ENCODE measurements at places on chromosomes 6 and 20.
A peak's percentile ranks its signal among the peaks of the same experiment; 100 is the strongest.

- DNase-seq: no peak
These were observed 214.8 kb upstream of the BTBD3 start for GRCh38 chr20:11702721-11703518.

- peak; percentile 23 for DNase-seq
These were observed 775 bp downstream of the MTFR2 start for GRCh38 chr6:136249336-136249735.

- no peak for DNase-seq
These were observed 366.4 kb downstream of the PAX1 start for GRCh38 chr20:22071841-22072240.

- DNase-seq: no peak
These were observed 48.7 kb downstream of the MAP7 start for GRCh38 chr6:136501514-136501913.

DNA sequence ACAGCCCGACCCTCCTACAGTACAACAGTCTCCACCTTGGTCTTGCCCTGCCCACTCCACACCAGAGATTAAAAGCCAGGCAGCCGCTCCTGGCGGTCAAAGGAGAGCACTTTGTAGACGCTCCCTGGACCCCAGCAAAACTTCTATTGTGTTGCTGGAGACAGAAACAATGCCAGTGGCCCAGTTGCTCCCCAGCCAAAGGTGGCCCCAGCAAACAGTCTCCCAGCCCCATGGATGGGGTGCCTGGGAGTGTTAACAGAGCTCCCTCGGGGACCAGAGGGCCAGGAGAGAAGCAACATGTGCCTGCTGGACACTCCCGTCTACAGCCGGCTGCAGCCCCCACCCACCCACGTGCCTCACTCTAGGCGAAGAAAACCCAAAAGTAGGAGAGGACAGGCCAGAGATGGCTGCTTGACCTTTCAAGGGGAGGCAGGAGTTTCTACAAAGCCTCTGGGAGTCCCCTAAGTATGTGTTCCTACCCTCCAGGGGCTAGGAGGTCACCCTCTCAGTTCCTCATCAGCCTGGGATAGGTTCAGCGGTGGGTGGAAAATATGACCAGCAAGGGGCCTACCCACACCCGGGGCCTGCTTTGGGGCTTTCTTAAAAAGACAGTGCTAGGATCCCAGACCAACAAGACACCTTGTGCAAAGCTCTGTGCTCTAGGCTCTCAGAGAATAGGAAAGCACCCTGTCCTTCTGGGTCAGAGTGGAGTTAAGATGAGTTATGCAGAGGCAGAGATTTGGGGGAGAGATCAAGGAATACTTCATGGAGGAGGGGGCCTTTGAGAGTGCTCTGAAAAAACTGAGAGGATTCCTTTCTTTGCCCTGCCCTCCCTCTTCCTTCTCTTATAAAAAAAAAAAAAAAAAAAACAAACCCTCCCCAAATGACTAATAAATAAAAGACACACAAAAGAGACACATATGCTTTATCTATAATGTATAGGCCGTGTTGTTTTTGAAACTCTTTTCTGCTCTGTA is 19.0 kb upstream of the PREX1 start:
- peak; percentile 76 for DNase-seq

GRCh38 chr6:119162134-119162775 is 83.8 kb upstream of the FAM184A start:
- no peak for DNase-seq

DNA sequence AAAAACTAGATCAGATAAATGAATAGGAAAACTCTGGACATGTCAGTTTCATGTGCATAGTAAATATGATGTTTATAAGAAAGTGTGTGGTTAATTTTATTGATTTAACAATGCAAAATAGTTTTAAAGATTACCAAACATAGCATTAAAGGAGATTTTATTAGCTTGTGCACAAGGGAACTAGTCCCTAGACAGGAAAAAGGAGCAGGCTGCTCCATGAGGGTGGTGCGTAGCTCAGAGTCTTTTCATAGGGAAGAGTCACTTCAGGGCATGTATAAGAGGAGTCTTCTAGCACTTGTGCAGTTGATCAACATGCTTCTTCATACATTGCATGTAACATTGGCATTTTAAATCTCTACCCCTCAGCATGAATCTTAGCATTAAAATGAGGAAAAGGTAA is 835.8 kb downstream of the GRIK2 start:
- no peak for DNase-seq

- no peak for DNase-seq
These were observed 37.3 kb upstream of the MLN start for GRCh38 chr6:33841070-33841469.

GRCh38 chr20:1637755-1638154 is 17.9 kb upstream of the SIRPB1 start:
- no peak for DNase-seq

- no peak for DNase-seq
These were observed 170.1 kb downstream of the CLIC5 start for GRCh38 chr6:45845567-45845966.

GRCh38 chr6:21431526-21431925 is 162.0 kb upstream of the SOX4 start:
- DNase-seq: no peak

DNA sequence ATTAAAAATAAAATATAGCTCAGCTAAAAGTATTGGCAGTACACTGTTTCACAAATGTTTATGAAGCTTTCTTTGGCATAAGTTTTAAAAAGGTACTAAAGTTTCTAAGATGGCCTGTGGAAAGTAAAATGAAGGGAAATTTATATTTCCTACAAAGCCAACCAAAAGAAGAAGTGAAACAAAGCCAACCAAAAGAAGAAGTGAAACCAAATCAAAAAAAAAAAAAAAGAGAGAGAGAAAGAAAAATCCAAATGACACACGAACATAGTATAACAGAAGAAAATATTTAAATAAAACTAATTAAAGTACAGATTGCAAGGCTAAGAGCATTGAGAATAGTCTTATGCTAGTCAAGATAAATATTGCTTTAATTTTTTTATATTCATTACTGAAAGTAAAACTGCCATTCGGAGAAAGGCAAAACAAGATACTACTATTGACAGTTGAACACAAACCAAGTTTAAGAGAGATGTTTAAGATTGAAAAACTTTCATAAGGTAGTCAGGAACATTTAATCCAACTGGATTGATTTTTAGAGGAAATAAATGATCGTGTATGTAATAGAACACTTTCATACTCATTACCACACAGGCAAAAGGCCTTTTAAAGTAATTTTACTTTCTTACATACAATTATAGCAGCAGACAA is 12.8 kb upstream of the KHDRBS2 start:
- DNase-seq: no peak

- DNase-seq: no peak
These were observed 124.1 kb upstream of the TCF21 start for GRCh38 chr6:133764754-133765208.

DNA sequence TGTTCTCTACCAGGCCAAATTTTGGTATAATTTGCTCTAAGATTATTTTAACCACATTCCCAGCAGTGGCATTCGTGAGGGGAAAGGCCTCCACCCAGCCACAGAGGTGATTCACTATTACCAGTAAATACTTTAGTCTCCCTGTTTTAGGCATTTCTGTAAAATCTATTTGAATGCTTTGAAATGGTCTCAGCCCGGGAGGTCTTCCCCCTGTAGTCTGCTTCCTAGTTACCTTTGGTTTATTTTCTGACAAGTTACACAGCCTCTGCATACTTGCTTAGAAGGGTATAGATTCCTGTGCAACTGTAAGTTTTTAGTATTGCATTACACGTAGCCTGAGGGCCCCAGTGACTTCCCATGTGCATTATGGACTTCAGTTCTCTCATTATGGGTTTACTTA is 248.7 kb downstream of the C6orf118 start:
- DNase-seq: no peak

DNA sequence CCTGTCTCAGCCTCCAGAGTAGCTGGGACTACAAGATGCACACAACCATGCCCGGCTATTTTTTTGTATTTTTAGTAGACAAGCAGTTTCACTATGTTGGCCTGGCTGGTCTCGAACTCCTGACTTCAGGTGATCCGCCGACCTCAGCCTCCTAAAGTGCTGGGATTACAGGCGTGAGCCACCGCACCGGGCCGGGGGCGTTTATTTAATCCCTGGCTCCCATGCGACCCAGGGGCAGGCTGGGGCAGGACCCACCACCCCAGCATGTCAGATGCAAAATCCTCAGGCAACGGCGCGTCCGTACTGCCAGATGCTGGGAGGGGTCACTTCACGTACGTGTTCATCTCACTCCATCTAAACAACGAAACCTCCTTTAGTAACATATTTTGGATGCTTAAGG is 518.7 kb upstream of the NOX3 start:
- DNase-seq: no peak

DNA sequence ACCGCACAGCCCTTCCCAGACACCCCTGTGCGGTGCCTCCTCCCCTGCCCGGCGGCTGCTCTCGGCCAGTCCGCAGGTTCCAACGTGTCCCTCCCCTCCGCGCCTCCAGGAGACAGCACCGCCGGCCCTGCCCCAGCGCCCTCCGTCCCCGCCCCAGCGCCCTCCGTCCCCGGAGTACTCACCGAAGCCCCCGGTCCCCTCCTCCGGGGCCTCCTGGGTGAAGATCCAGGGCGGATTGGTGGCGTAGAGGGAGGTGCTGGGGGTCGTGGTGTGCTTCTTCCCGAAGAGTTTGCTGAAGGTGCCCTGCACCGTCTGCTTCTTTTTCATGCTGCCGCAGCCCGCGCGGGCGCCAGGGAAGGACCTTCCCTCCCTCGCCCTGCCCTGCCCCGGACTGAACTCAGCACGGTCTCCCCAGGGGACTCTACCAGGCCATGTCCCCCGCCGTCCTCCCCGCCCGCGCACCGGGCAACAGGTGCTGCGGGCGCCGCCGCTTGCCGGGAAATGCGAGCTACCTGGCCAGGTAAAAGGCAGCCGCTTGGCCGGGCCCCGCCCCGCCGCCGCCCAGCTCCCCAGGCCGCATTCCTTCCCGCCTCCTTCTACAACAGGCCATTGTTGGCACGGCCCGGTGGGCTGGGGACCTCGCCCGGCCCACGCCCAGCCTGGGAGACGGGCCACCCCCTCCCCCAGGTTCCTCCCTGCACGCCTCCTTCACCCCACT is at the start of gene C6orf132:
TSS of gene C6orf132 (minus strand) at position 503 of the 718 bp plus-strand sequence. CDS start at position 327, 176 bp downstream.
- no peak for DNase-seq

- DNase-seq: no peak
These were observed 50.4 kb downstream of the MTHFD1L start for GRCh38 chr6:150915880-150916265.

- no peak for DNase-seq
These were observed 60.7 kb upstream of the TULP4 start for GRCh38 chr6:158251565-158251964.

GRCh38 chr6:16305246-16305725 is 66.9 kb downstream of the GMPR start:
- DNase-seq: no peak

GRCh38 chr6:95599706-95600105 is 22.4 kb downstream of the MANEA start:
- DNase-seq: no peak

DNA sequence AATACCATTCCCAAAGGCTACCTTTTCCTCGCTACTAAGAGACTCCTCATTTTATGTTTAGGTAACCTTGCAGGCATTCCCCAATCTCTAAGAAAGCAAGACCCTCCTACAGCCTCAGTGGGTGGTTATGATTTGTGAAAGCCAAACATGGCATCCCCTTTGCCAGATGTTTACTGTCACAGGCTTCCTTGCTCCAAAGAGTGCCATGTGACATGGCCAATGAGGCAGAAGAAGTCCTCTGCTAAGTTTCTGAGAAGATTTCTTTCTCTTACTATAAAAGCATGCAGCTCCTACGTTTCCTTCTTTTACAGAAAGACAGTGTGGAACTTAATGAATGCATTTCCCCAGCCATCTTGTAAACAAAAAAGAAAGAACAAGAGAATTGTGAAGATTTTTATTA is 688.2 kb downstream of the TBC1D32 start:
- no peak for DNase-seq

DNA sequence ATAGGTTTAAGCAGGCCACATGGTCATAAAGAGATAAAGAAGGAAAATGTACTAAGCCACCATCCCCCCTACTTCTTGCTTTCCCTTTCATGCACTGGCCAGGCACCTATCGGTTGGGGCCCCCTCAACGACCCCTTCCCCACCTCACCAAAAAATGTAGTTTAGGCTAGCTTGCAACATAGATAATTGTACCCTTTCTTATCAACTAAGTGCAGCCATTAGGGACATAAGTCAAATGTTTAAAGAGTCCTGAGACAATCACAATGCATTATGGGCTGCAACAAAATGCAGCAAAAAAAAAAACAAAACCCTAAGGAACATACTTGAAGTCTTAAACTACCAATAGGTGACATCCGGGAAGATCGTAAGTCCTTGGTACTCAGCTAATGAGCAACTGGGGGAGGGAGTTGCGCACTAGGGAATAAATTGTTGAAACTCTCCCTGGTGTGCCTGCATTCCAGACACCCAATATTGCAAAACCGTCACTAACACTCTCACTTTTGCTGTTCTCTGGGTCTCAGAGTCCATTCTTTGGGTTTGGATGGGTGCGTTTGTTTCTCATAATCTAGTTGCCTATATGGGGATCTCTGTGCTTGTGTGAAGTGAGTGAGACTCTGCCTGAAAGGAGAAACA is 12.4 kb upstream of the HLA-G start:
- DNase-seq: no peak

DNA sequence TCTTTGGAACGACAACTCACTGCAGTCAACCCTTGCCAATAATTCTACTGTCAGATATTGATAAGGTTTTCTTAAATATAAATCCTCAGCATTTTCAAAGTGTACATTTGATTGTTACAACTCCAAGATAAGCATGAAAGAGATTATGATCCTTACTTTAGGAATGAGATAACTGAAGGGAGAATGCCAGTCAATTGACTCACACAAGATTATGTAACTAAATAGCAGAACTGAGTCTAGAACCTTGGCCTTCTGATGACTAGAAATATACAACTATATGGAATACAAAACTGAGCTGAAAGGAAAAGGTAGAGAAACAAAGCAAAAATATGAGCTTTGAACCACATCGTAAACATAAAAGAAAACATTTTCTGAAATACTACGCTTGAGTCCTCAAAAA is 26.9 kb upstream of the STXBP5 start:
- DNase-seq: no peak

- peak; percentile 29 for DNase-seq
These were observed 106.6 kb upstream of the SNX9 start for GRCh38 chr6:157716251-157716995.

GRCh38 chr6:13589801-13590200 is 15.4 kb downstream of the SIRT5 start:
- DNase-seq: no peak

GRCh38 chr6:46220352-46221221 is 49.8 kb upstream of the ENPP5 start:
- no peak for DNase-seq

- DNase-seq: no peak
These were observed 3.9 kb downstream of the CDH22 start for GRCh38 chr20:46304361-46304760.

All from HAP-1 (cell line).